K562 (cell line): ENCODE measurements at places on chromosomes 6 and 20. TPM values are rescaled to one million over a fixed set of nuclear protein-coding genes. Genes with fewer than 3 reads are reported as not detected.

- no peaks in the 10 kb centered on the region for H3K4me1 ChIP-seq
- no peak overlapping the region for H3K4me3 ChIP-seq
- H3K27ac ChIP-seq: no peak overlapping the region
Observed at GRCh38 chr6:82022614-82023129, 224.9 kb downstream of the IBTK start.

DNA sequence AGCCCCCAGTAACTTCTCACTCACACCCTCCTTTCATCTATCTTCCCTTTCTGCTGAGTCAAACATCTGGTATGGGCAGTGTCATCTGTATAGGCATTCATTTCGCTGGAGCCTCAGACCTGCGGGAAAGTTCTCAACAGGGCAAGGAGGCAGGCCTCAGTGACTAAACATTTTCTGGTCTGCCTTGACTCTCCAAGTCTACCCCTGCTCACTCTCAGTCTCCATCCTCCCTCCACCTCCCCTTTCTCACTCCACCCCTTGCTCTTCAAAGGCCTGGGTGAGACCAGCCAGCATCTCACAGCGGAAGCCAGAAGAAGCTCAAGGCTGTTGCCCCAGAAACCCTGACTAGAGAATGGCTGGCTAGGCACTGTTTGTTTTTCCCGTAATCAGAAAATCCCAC lies 105.0 kb upstream of the BEND6 start:
- no peaks in the 10 kb centered on the region for H3K36me3 ChIP-seq
- no peak for DNase-seq
- no peak overlapping the region for H3K27ac ChIP-seq

- H3K27ac ChIP-seq: no peak overlapping the region
- no peak for DNase-seq
- no peak overlapping the region for H3K4me3 ChIP-seq
- H3K4me1 ChIP-seq: no peaks in the 10 kb centered on the region
Observed at GRCh38 chr6:105790635-105791034, 295.5 kb upstream of the PRDM1 start.

CTCFL gene
- polyA plus RNA-seq: 100 and 122 TPM in 2 replicates

DNA sequence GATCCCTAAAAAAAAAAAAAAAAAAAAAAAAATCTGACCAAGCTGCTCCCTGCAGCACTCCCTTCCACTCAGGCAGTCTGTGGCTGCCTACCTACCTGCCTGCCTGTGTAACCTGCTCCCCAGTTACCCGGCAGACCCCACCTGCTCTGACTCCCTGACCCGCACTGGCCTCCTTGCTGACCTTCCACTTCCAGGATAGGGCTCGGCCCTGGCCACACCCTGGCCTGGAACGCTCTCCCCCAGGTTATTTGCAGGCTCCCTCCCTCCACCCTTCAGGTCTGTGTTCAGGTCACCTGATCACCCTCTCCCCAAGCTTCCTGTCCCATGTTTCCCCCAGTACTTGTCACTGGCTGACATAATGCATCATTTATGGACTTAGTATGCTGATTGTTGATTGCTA lies 134.3 kb downstream of the SLC23A2 start:
- H3K36me3 ChIP-seq: no peaks in the 10 kb centered on the region
- H3K27ac ChIP-seq: no peak overlapping the region
- DNase-seq: no peak
- H3K4me3 ChIP-seq: no peak overlapping the region
- H3K27me3 ChIP-seq: no peaks in the 10 kb centered on the region
- H3K4me1 ChIP-seq: no peaks in the 10 kb centered on the region

GRCh38 chr20:20462185-20462584 lies 94.3 kb downstream of the INSM1 start:
- no peak overlapping the region for H3K27ac ChIP-seq
- H3K4me3 ChIP-seq: no peak overlapping the region
- no peaks in the 10 kb centered on the region for H3K36me3 ChIP-seq
- no peaks in the 10 kb centered on the region for H3K4me1 ChIP-seq

ZC2HC1B gene
- polyA plus RNA-seq: not detected in 2 replicates

DNA sequence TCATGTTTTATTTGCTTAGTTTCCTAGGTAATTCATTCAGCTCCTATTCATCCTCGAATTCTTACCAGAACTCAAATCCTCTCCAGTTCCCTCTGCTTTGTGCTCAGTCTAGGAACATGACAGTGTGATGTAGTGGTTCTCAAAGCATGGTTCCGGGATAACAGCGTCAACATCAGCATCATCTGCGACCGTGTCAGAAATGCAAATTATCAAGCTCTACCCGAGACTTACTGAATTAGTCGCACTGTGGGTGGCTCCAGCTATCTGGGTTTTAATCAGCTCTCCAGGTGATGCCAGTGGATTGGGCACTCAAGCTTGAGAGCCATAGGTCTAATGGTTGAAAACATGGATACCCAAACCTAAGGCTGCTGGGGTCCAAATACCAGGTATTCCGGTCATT lies 7.7 kb upstream of the STK35 start:
- no peaks in the 10 kb centered on the region for H3K36me3 ChIP-seq
- H3K4me1 ChIP-seq: no peaks in the 10 kb centered on the region
- H3K4me3 ChIP-seq: no peak overlapping the region
- H3K27ac ChIP-seq: no peak overlapping the region

- peaks cover 24% of the 10 kb centered on the region for H3K36me3 ChIP-seq
- no peak for DNase-seq
- no peak overlapping the region for H3K27ac ChIP-seq
Observed at GRCh38 chr20:59043698-59044097, 1.1 kb upstream of the PRELID3B start.

DNA sequence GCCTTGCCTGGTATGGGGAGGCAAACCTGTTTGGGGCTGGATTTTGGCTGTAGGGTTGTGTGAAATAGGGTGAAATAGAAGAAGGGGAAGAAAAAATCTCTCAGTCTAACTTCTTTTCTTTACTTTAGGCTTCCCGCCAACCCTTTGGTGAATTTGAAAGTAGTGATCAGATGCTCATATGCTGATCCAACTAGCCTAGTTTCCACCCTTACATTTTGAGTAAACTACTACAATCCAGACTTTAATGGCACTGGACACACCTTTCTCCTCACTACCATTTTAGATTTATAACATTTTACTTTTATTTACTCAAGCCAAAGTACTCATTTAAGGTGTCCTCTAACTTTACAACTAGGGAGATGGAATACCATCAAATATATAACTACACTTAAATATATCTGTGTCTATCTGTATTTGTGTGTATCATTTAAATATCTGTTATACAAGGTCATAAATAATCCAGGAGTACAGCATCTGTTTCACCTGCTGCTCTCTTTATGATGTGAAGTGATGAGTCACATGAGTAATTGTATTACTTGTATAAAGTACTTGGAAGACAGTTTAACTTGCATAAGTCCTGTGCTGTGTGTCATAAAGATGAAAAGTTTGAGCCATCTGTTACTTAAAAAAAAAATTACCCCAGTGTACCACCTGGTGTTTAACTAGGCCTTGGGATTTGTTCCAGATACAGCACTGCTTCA lies 172.1 kb downstream of the CDKAL1 start:
- no peaks in the 10 kb centered on the region for H3K27me3 ChIP-seq
- H3K27ac ChIP-seq: no peak overlapping the region
- no peak overlapping the region for H3K4me3 ChIP-seq
- no peak for DNase-seq
- H3K4me1 ChIP-seq: peaks cover 4% of the 10 kb centered on the region
- H3K36me3 ChIP-seq: no peaks in the 10 kb centered on the region

TMC2 gene
- polyA plus RNA-seq: not detected in 2 replicates

VSX1 gene
- polyA plus RNA-seq: not detected in 2 replicates

SLC35F1 gene
- not detected in 2 replicates for polyA plus RNA-seq

DNA sequence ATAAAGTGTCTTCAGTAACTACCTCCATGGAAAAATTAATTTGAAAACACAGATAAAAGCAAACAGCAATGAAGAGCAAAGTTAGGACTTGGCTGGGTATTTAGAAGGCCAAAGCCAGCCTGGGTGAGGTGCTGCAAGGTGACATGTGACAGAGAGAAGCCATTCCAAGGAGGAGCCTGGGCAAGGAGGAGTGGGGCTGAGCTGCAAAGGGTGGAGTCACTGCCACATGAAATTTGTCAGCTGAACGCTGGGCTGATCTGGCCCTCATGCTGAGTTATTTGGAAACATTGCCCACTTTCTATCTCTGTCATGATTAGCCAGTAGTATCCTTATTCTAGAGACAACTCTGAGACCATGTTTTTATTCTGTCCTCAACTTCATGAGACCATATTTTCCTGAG lies 76.3 kb downstream of the PERP start:
- no peak overlapping the region for H3K4me3 ChIP-seq
- no peak overlapping the region for H3K27ac ChIP-seq
- H3K4me1 ChIP-seq: no peaks in the 10 kb centered on the region
- H3K27me3 ChIP-seq: peaks cover 14% of the 10 kb centered on the region

CDK19 gene
- 7.4 and 8.4 TPM in 2 replicates for polyA plus RNA-seq

DNA sequence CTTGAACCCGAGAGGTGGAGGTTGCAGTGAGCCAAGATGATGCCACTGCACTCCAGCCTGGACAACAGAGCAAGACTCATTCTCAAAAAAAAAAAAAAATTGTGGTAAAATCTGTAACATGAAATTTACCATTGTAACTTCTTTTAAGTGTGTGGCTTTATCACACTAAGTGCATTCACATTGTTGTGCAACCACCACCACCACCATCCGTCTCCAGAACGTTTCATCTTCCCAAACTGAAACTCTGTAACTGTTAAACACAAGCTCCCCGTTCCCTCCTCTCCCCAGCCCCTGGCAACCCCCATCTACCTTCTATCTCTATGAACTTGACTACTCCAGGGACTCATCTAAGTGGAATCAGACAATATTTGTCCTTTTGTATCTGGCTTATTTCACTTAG lies 29.7 kb downstream of the PDRG1 start:
- peaks cover 19% of the 10 kb centered on the region for H3K4me1 ChIP-seq
- H3K4me3 ChIP-seq: no peak overlapping the region
- H3K27ac ChIP-seq: no peak overlapping the region

DDRGK1 gene
- polyA plus RNA-seq: 46.2 and 54.4 TPM in 2 replicates

GRCh38 chr6:4413073-4413472 lies 277.7 kb upstream of the ECI2 start:
- H3K36me3 ChIP-seq: no peaks in the 10 kb centered on the region
- H3K4me1 ChIP-seq: no peaks in the 10 kb centered on the region
- no peaks in the 10 kb centered on the region for H3K27me3 ChIP-seq
- no peak for DNase-seq

- no peak for DNase-seq
- H3K4me1 ChIP-seq: no peaks in the 10 kb centered on the region
- H3K36me3 ChIP-seq: no peaks in the 10 kb centered on the region
- no peak overlapping the region for H3K4me3 ChIP-seq
- H3K27me3 ChIP-seq: no peaks in the 10 kb centered on the region
- H3K27ac ChIP-seq: no peak overlapping the region
Observed at GRCh38 chr6:162140251-162140852, 587.2 kb downstream of the PRKN start.

DNA sequence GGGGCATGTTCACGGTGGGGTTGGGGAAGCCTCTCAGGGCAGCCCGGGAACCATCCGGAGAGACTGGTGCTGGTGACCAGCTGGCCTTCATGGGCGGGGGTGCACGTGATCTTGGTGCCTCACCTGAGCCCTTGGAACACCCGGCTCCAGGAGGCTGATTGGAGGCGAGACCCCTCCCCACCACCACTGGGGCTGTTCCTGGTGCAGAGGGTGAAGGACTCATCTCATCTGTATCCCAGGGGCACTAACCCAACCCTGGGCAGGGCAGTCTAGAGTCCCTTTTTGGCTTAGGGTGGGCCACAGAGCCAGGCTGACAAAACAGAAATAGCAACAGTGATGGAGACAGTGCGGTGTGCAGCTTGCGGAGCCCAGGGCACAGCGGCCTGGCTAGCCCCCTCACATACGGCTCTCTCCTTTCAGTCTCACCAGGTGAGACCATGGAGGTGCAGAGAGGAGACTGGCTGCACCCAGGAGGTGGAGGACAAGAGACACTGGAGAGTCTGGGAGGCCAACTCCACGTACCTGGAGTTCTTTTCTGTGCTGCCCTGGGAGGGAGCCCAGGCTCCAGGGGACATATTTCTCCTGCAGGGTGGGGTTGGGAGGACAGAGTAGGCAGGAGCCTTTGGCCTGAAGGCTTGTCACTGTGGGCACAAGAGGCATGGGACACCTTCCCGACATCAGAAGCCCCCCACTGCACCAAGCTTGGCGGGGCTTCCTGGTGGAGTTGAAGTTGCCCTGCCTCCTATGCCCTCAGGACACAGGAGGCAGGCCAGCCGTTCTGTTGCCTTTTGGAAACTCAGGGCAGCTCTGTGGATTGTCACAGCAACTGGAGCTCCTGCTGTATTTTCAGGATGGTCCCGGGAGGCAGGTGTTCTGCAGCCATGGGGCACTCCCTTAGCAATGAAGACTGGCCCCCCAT lies 106.0 kb downstream of the SYCP2 start:
- no peaks in the 10 kb centered on the region for H3K27me3 ChIP-seq
- no peaks in the 10 kb centered on the region for H3K36me3 ChIP-seq
- no peak overlapping the region for H3K4me3 ChIP-seq
- no peaks in the 10 kb centered on the region for H3K4me1 ChIP-seq
- no peak overlapping the region for H3K27ac ChIP-seq

DNA sequence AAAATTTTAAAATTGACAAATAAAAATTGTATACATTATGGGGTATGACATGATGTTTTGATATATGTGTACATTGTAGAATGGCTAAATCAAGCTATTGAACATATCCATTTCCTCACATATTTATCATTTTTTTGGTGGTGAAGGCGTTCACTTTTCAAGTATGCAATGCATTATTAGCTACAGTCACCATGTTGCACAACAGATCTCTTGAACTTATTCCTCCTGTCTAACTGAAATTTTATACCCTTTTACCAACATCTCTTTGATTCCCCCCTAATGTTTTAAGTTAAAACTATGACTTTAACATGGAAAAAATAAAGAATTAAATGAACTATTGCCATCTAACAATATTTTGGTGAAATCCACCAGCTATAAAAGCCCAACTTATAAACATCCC lies 65.2 kb upstream of the UST start:
- DNase-seq: no peak
- no peaks in the 10 kb centered on the region for H3K27me3 ChIP-seq
- H3K27ac ChIP-seq: no peak overlapping the region
- no peaks in the 10 kb centered on the region for H3K4me1 ChIP-seq
- H3K4me3 ChIP-seq: no peak overlapping the region

TGM2 gene
- polyA plus RNA-seq: 43.9 and 48.0 TPM in 2 replicates

DNA sequence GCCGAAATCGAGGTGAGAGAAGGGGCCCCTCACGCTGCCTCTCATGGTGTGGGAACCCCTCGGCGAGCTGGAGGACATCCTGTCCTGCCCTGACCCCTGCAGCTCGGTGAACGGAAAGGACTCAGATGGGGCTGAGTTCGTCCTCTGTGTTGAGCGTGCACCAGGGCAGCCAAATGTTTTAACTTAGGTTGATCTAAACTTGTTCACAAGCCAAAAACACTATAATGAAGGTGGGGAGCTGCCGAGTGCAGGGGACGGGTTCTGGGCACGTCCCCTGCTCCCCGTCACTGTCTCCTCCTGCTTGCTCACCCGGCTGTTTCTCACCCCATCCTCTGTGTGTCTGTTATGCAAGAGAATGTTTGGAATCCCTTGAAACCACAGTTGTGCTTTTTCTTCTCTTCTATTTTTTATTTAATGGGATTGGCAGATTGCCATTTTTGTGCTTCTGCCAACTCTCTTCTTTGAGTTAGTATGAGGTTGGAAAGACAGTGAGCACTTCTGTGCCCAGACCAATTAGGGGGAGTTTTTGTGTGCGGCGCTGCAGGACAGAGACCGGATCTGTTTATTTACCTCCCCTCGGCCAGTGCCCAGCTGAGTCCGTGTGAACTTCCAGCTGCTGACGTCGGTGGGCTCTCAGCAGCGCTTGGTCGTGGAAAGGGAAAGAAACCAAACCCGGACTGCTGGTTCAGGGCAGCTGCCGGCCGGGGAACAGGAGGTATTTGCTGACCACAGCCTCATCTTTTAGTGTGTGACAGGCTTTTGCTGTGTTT lies 158.1 kb downstream of the DTNBP1 start:
- no peak overlapping the region for H3K4me3 ChIP-seq
- H3K27me3 ChIP-seq: no peaks in the 10 kb centered on the region
- no peak overlapping the region for H3K27ac ChIP-seq
- H3K4me1 ChIP-seq: peaks cover 14% of the 10 kb centered on the region
- DNase-seq: no peak
